Fibroblast of lung (primary cell): ENCODE measurements at places on chromosomes 13 and 19. TPM values are rescaled to one million over a fixed set of nuclear protein-coding genes. Genes with fewer than 3 reads are reported as not detected.
A peak's percentile ranks its signal among the peaks of the same experiment; 100 is the strongest.

- peak; percentile 85 for DNase-seq
Observed at GRCh38 chr13:37775871-37776270, 93.7 kb downstream of the TRPC4 start.

MCF2L gene
- polyA plus RNA-seq: 0.06 and 0.18 TPM in 2 replicates

DNA sequence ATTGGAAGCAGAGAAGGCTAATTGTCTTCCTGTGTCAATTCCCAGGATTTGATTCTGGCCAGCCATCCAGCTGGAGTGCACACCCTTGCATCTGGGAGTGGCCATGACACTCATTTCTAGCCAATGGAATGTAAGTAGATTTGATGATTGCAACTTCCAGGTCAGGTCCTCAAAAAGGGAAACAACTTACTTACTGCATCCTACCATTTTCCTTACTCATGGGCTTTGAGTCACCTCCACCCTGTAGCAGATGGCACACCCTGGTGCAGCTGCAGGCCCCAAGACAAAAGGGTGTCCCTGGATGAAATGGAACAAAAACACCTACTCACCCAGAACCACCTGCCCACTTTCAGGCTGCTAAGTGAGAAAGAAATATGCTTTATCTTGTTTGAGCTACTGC lies 27.3 kb upstream of the MPHOSPH8 start:
- DNase-seq: no peak

- DNase-seq: peak; percentile 46
Observed at GRCh38 chr19:35533822-35534392, 651 bp downstream of the GAPDHS start.

- DNase-seq: no peak
Observed at GRCh38 chr19:51491586-51491985, 10.0 kb downstream of the SIGLEC12 start.

GRCh38 chr13:38530492-38530891 lies 156.4 kb upstream of the FREM2 start:
- peak; percentile 3 for DNase-seq

DNA sequence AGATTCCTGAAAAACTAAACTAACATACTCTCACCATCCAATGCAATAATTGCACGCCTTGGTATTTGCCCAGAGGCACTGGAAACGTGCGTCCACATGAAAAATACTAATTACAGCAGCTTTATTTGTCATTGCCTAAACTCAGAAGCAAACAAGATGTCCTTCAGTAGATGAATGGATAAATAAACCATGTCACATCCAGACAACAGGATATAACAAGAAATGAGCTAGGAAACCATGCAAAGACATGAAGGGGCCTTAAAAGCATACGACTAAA lies 25.0 kb downstream of the ELL start:
- no peak for DNase-seq

- DNase-seq: no peak
Observed at GRCh38 chr19:16060294-16060693, 16.0 kb upstream of the TPM4 start.

DNA sequence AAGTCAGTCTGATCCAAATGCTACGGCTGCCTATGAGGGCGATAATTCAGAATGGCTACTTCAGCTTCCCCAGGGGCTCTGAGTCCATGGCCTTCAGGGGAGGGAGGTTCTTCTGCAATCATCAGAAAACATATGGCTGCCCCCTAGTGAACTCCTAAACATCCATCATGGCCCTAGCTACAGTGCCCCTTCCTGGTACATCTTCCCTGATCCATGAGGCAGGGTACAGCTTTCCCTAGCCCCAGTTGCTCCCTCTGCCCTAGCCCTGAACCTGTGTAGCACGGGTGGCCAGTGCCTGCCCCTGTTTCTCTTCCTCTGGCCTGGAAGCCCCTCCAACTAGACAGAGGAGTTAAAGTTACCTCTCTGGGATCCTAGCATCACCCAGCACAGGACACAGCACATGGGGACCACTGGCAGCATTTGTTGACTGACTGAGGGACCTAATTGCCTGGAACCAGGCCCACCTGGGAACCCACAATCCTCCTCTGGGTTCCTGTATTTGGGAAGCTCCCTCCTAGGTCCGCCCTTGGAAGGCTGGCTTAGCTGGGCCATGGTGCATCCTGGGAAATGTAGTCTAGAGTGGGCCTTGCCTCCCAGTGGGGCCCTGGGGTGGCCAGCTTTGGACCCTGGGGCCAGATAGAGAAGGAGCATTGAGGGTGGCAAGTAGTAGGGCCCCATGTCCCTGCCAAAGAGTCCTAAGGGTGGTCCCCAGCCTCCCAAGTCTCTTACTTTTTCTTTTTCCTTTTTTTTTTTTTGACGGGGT lies 17.7 kb upstream of the SEMA6B start:
- DNase-seq: no peak

GRK1 gene
- not detected in 2 replicates for polyA plus RNA-seq

SELENOV gene
- polyA plus RNA-seq: not detected in 2 replicates

- no peak for DNase-seq
Observed at GRCh38 chr19:13483215-13483614, 23.1 kb downstream of the CACNA1A start.
